ENCODE measurements at places on chromosomes 7 and 10. TPM values are rescaled to one million over a fixed set of nuclear protein-coding genes. Genes with fewer than 3 reads are reported as not detected.

DNA sequence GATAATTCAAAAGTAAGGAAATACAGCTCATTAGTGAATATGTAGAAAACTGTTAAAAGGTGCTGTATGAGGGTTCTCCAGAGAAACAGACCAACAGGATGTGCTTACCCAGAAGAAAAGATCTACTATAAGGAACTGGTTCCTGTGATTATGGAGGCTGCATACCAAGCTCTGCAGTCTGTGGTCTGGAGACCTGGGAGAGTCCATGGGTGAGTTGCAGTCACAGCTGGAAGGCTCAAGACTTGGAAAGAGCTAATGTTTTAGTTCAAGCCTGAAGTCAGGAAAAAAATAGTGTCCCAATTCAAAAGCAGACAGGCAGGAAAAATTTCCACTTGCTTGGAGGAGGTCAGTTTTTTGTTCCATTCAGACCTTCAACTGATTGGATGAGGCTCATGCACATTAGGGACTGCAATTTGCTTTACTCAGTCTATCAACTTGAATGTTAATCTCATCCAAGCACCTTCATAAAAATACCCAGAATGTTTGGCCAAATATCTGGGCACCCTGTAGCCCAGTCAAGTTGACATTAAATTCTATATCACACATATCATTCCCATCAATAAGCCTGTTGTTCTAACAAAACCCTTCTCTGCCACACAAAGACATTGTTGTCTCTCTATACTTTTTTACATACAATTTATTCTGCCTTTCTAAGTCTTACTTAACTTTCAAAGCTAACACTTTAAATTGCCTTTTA, 197.9 kb upstream of the KLF6 start:
- no peak for DNase-seq

The CPSF4 gene
- total RNA-seq: 34.7 TPM

DNA sequence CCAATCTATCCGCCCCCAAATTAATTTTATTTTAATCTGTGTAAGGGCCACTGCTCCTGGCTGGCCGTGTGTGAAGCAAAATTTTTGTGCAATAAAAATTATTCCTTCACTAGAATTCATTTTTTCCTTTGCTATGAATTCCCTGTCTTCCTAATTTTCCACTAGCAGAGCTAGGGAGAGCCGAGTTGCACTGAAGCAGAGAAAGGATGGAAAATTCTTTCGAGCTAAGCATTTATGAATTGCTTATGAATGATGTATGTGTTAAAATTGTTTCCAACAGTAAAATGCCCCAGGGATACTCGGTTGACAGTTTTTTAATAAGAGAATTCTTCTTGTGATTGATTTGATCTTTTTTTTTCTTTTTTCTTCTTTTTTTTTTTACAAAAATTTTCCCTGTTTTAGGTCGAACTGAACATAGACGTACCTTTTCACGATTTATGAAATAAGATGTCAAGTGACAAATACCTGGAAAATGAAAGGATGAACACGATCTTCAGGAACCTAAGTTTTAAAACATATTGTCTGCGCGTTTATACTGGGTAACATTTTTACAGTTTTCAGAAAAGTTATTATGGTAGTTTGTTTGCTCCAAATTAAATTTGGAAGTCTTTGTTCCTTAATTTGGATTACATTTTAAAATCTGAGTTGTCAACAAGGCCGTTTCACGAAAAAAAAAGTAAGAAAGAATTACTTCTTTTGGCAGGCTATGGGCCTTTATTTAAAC, 288.8 kb upstream of the NFE2L3 start:
- DNase-seq: no peak

The HIP1 gene
- 35.2 TPM for total RNA-seq

The ANXA8 gene
- total RNA-seq: 1.4 TPM

GRCh38 chr10:122191936-122192541, 79.1 kb upstream of the BTBD16 start:
- DNase-seq: peak; percentile 54

GRCh38 chr7:49264530-49264929, 340.2 kb downstream of the CDC14C start:
- no peak for DNase-seq

GRCh38 chr7:133742709-133743538, 384.2 kb upstream of the LRGUK start:
- DNase-seq: no peak

DNA sequence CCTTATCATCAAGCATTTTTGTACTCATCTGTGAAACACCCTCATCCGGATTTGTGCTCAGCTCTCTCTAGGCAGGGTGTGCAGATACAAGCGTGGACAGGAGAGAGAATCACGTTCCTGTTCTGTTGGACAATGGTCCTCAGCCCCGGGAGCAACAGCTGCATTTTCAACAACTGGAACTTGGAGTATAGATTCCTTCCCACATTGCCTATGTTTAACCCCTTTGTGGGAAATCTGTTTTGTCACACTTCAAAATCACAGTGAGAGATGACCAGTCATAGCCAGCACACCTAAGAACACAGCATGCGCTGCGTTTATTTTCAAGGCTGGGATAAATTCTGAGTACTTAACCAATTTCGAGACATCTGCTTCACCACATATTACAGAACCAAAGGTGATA, 32.5 kb downstream of the MAP3K8 start:
- no peak for DNase-seq

- DNase-seq: no peak
Observed at GRCh38 chr10:31490858-31491504, 172.0 kb downstream of the ZEB1 start.

DNA sequence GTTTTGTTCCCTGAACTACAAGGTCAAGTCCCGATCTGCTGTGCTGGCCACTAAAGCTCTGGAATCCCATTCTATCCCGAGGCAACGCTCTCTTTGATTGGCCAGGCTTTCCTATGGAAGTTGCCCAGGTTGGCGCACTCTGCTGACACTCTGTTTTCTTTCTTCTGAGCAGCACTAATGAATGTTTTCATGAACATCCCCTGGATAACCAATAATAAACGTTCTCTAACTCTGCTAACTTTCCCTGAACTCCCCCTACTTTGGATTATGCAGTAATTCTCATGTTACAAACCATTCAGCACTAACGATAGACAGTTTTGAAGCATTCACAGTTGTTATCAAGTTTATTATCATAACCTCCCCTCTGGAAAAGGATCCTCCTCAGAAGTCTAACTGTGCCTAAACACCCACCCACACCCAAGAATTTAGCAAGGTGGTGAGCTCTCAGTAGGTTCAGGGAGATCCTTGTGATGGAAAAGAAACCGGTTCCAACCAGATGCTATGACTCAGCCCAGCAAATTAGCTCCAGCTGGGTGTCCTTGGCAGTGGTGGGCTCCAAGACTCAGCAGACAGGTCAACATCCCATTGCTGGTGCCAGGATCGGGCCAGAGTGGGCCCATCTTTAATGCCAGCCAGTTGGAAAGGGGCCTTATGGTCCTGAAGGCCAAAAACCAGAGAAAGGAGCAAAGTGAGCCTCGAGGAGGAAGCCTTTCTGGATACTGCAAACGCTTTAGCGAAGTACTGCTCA, 68.4 kb downstream of the CREB3L2 start:
- DNase-seq: no peak

- no peak for DNase-seq
Observed at GRCh38 chr10:15120523-15120922, 23.4 kb downstream of the RPP38 start.

The GATAD1 gene
- total RNA-seq: 54.9 TPM

DNA sequence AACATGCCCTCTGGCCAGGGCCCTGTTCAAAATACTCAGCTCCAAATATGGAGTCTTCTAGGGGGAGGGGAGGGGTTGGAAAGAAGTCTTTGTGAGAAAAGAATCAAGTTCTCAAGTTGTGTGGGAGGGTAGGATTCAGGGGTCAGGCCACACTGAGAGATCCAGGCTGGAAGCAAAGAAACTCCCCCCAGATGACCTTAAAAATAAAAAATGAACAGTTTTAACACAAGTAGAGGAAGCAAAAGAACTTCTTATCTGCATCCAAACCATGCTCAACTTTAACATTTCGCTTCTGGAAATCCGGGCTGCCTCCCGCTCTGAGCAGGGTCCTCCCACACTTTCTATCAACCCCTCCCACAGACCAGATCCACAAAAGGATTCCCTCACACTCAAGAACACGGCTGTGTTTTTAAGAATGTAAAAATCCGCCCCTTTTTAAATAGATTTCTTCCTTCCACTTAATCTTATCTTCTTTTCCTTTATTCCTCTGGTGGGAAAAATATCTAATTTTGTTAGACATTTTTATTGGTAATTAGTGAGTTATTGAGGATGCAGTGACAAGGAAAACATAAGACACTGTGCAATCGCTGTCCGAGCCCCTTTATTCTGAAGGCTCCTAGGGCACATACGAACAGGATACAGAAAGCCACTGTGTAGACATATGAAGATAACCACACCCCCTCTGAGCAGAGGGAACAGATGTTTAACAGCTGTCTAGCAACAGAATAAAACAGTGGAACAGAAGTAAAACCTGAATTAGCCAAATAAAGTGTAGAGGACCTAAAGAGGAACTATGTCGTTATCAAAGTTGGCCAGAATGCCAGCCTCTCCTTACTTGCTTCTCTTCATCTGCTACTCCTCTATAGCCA, 43.8 kb downstream of the CYTH3 start:
- DNase-seq: no peak

DNA sequence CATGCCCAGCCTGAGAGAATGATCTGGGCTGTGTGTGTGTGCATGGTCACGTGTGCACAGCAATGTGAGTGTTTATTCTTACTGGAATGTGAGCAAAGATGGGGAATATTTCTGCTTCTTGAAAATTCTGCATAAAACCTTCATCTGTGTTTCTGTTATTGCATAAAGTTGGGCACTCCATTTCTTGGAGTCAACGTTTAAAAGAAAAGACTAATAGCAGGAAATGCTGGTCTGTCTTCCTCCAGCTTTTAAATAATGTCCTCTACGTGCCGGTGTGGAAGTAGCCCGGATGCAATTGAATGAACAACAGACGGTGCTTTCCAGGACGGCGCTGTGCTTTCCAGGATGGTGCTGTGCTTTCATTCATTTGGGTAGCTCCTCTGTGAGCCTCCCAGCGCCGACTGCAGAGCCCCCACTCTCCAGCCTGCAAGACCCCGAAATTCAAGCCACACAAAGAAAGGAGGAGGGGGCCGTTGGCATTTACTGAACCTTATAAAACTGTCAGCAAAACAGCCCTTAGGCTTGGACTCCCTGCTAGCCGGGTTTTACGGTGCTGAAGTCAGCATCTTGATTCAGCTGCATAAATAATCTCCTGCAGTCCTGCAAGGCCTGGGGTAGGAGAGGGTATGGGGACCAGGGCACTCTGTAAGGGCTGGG, 158.2 kb upstream of the PRKCQ start:
- no peak for DNase-seq

GRCh38 chr7:32142649-32143048, 72.4 kb upstream of the PDE1C start:
- DNase-seq: no peak

The FOXP2 gene
- 9.0 TPM for total RNA-seq

DNA sequence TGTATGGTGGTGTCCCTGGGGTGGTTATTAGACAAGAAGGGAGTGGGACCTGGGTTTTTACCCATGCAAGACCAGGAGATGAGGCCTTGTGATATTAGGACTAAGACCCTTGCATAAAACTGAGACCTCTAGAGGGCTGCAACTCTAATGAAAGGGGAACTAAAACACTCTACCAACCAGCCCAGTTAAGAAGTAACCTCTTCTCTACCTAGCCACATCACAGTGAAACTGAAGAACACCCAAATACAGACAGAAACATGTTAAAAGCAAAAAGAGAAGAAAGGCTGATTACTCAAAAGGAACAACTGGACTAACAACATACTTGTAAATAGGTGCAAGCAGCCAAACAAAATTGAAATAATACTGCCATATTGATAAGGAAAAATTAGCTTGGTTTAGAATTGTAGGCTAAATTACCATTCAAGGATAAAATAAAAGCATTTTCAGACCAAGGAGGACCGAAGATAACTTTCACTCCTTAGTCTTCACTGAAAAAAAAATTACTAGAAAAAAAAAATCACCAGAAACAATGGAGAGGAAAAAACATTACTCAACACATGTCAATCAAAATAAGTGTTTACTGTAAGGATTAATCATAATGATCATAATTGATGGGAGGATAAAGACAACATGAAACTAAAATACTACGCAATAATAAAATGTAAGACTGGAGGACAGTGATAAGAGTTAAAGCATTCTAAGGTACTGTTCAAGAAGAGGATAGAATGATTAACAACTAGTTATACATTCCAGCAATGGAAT, 27.6 kb downstream of the ERLIN1 start:
- no peak for DNase-seq

GRCh38 chr7:83836028-83836427, 187.1 kb upstream of the SEMA3E start:
- DNase-seq: no peak

The PRTFDC1 gene
- total RNA-seq: 36.2 TPM

The AQP1 gene
- total RNA-seq: 23.0 TPM

The SLIT1 gene
- 61.8 TPM for total RNA-seq

- DNase-seq: no peak
Observed at GRCh38 chr10:1665021-1665661, 72.2 kb downstream of the ADARB2 start.

- no peak for DNase-seq
Observed at GRCh38 chr10:96880575-96880974, 48.5 kb downstream of the LCOR start.

DNA sequence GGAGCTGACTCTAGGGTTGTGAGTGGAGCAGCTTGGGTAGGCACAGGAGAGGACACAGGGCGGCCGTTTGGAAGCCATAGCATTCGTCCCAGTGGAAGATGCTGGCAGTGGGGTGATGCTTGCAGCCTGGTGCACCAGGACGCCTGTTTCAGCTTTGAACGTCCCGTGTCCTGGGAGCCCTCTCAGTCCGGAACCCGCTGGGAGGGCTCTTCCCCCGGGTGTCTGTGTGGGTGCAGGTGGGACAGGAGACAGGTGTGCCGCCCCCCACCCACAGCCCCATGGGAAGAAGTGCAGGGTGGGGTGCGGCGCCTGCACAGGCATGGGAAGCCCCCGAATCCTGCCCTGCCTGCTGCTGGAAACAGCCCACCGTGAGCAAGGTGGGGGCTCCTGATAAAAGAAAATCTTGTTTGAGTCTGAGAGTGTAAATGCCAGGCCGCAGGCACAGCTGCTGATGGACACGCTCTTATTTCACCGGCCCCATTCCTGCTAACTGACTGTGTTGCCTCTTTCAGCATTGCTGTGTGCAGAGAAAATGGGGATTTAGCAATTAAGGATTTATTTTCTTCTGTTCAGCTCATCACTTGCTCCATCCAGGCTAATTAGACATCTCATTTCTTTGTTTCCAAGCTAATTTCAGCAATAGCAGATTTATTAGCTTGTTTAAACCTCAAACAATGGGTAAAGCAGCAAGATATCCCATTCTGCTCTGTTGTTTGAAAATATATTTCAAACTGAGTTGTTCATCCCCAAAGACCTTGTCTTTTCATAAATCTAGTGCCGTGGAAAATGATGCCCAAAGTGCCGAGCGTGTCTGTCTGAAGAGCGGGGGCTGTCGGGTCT, 54.9 kb upstream of the DPYSL4 start:
- DNase-seq: no peak

The OR9A2 gene
- total RNA-seq: 3.7 TPM

DNA sequence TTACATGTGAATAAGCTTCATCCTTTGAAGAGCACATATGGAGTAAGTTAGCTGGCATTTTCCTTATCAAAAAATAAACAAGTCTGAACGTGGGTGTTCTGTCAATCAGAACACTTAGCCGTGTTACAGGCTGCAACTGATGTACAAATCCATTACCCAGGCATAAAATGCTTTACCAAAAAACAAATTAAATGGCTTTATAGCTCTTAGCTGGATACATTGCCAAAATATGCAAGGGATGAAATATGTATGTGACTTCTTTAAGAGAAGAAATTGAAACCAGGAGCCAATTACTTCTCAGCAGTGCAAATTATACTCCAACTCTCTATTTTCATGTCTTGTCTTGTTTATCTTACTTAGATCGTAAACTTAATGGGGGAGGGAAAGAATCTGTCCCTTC, 214.8 kb downstream of the DGKB start:
- DNase-seq: no peak

The TMEM196 gene
- 18.1 TPM for total RNA-seq

- no peak for DNase-seq
Observed at GRCh38 chr10:76736815-76737618, 900.6 kb downstream of the KCNMA1 start.
